ENCODE measurements at places on chromosomes 11 and 22.

- DNase-seq: no peak
Observed at GRCh38 chr22:47600791-47601625, 838.6 kb downstream of the TBC1D22A start.

GRCh38 chr11:33689501-33689900 lies 11.1 kb downstream of the C11orf91 start:
- no peak for DNase-seq

DNA sequence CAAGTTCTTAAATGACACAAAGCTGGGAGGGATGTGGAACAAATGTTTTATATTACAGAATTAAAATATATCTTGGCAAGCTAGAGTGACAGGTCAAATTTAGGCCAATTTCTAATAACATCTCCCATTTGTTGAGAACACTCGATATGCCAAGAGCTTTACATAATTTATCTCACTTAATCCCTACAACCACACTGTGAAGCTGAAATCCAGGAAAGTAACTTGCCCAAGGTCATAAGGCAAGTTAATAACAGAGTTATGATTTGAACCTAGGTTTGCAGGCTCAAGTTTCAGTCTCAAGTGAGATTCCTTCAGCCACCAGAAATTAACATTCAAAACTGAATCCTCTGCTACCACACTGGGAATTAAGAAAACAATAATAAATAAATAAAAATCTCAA lies 38.3 kb downstream of the RAB30 start:
- no peak for DNase-seq

DNA sequence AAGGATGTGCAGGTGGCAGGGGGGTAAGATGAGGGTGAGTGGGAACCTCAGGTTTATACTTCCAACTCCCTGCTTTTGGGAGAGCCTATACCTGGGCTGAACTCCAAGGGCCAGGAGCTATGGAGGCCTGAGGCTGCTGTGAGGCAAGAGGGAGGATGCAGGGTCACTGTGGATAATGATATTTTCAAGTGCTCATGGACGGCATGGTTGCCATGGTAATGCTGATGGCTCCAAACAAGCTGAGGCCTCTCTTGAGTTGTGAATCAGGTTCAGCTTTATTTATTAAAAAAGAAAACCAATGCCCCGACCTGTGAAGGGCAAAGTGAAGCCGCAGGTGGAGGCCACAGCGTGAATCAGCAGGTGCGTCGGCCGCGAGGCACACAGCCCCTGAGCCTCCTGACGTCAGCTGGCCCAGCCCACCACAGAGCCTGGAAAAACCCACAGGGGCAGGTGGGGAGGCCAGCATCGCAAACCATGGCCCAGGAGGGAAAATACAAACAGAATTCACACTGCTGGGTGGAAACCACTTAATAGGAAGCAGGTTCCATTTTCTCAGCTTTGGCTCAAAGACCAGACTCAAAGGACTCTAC lies 17.4 kb upstream of the CREB3L1 start:
- no peak for DNase-seq

DNA sequence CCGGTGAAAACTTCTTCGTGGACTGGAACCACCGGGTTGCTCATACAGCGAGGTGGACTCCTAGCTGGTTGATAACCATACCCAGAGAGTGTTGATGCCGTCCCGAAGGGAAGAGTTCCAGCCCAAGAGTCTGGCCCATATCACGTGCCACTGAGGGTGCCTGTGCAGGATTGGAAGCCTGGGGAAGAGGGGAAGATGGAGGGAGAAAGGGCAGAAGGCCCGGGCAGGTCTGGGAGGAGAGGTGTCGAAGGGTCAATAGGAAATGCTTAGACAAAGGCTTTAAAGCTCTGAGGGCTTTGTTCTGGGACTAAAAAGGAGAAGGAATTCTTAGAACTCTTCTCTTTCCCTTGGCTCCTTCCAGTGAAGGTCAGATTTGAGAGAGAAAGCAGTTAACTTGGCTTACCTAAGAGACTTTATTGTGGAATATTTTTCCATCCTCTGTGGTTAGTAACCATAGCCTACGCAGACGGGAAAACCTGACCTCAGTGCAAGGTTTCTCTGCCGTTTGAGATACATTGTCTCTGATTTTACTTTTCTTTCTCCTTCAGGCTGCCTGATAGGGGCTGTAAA lies 70.5 kb downstream of the JAM3 start:
- no peak for DNase-seq

- DNase-seq: peak; percentile 28
Observed at GRCh38 chr22:37802310-37803194, 5.2 kb upstream of the GCAT start.

DNA sequence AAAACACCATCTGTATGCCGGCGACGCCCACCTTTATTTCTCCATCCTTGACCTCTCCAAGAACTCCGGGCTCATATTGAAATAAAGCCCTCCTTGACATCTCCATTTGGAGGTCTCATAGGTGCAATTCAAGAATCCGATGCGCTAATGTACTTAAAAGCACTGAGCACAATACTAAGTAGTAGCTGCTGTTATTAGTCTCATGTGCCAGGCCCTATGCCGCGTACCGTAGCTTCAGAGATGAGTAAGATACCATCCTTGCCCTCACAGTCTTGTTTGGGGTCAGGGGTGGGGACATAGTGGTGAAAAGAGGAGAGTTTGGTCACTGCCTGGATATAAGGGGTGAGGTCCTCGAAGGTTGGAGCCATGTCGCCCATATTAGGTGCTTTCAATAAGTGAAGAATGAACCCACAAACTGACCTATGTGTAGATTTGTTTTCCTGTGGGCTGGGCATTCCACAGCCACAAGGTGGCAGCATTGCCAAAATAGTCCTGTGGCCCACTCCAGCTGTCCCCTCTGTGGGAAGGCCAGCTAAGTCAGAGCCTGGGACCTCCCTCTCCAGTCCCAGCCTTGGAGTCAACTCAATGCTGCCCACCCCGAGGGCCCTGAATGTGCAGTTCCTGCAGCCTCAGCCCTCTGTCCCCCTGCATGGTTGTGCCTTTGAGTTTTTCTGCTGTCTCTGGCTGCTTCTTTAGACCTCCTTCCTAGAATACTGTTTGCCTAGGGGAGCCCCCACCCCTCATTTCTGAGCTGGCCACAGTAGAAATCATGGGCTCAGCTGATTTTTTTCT lies 6.5 kb downstream of the DCPS start:
- DNase-seq: peak; percentile 48

DNA sequence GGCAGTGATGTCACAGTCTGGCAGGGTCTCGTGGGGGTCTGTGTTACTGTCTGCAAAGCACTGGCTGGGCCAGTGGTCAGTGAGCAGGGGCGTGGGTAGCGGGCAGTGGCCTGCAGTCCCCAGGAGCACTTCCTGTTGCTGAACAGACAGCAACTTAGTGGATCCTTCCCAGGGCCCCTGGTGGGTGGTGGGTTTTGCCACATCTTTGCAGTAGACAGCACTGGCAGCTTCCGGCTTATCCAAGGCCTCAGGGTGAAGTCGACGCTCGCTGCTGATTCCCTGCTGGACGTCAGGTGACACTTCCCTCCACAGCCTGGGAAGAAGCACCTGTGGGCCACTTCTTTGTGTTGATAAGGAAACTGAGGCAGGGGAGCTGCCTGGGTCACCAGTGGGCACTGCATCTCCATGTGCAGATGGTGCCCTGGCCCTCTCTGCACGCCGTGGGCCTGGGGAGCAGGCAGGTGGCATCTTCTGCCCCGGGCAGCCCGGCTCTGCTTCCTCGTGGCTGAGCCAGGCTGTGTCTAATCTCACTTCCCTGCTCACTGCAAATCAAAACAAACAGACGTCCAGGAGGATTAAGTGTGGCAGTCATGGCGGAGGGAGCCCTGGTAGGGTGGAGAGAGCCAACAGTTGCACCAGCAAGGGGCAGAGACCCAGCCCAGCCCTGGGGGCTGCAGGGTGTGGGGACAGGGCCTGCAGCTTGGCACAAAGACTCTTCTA lies 79.8 kb downstream of the KCNQ1 start:
- DNase-seq: no peak

DNA sequence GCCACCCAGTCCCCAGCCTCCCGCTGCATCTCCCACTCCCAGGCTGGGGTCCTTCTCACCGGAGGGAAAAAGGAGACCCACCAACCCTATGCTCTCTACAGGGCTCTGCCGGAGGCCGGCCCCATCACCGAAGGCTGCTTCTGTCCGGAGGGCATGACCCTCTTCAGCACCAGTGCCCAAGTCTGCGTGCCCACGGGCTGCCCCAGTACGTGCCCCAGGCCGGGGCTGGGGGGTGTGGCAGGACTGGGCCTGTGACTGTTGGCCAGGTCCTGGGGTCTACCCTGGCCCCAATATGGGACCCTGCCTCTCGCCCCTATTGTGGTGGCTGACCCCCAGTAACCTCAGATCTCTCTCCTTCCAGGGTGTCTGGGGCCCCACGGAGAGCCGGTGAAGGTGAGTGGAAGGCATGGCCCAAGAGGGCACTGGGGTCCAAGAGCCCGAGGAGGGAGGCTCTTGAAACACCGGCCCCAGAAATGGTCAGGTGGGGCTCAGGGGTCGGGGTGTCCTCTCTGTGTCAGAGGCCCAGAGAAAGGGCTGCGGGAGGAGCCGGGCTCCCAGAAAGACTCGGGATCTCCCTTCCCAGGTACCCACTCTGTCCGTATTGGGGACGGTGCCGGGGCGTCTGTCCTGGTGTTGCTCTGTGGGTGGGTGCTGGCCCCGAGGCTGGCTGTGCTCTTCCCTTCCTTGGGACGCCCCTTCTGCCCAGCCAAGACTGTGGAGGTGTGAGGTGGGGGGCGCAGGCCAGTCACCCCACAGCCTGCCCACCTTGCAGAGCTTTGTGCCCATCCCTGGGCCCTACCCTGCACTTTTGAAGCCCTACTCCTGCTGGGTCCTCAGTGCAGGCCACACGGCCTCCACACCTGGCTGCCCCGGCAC lies 26.1 kb upstream of the MUC5B start:
- no peak for DNase-seq

DNA sequence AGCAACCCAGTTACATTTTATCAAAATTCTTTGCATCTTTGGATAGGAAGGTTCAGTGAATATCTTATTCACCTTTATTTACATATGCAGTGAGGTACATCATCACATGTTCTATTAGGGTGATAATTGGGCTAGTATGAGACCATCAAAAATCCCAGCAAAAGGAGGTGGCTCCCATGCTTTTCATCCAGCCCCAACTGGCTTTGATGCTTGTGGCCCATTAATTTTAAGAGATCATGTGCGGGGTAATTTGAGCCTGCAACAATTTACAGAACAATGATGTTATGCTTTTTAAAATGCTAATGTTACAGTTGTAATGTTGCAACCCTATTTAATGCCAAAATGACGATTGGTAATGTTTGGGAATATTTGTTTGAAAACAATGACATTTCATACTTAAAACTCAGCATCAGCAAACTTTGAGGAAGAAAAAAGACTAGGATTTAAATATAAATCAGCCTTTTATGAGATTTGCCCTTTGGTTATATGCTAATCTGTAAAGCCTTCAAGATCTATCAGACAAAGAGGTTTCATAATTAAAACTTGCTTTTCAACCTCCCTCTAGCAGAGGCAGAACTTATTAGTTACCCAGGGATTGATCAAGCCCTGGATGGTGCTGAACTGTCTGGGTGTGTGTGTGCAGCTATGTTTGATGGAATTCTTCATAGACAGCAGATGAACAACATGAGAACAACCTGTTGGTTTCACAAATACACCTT lies 183.5 kb upstream of the SORL1-AS1 start:
- no peak for DNase-seq

DNA sequence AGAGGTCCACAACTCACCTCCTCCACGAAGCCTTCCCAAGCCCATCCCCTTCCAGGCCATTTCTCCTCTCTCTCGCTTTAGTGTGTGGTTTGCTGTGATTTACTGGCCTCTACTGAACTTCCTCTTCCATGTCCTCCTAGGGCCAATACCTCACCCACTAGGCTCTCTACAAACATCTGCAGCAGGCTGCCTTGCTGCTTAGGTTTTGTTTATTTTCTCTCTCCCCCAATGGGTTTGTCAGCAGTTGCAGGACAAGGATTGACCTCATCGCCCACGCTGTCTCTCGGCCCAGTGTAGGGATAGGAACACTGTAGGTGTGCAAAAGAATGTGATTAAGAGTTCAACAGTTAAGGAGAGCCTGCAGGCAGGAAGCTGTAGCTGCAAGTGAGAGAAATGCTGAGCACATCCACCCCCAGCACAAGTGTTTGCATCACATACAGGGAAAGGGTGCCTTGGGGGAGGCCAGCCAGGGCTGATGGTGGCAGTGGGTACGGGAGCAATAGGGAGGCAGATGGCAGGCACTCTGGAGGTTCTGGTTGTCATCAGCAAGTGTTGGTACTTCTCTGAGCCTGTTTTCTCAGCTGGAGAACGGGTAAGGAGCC lies 1.4 kb downstream of the PC start:
- no peak for DNase-seq

DNA sequence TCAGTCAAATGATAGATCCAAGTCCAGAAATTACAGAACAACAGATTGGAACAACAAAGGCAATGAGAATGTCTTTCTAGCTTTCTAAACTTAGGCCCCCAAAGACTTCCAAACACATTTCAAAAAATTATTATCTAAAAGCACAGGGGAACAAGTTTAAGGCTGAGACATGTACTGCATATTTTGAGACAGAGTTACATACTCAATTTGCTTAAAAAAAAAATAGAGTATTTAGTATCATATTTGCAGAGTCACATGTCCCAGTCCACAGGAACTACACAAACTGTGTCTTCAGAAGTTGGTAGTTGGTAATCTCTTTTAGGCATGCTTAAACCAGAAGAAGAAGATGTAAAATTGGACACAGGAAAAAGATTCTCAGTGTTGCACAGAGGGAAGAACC lies 127.2 kb downstream of the MAML2 start:
- no peak for DNase-seq

DNA sequence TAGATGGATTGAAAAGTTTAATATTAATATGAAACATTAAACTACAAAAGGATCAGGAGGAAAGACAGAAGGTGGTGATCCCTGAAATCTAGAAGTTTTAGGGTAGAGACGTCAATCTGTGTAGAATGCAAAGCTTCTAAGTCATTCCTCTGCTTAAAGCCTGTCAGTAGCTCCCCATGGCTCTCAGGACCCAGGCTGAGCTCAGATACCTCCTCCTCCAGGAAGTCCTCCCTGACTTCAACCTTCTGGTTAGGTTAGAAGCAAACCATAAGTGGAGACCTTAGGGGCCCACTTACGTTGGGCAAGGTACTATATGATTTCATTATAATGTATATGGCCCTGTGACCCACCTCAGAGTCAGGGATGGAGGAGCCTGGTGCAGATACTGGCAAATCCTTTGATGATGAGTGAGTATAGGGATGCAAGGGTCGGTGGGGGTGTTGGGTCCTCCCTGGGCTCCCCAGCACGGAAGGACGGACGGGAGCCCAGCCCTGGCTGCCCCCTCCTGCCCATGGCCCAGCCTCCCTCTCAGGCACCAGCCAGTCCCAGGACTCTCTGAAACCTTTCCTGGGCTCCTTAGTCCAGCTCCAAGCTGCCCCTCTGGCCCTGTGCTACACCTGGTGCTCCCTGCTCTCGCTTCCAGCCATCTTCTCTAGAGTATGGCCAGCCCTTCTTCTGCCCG lies 3.2 kb upstream of the PPP6R3 start:
- DNase-seq: no peak

- no peak for DNase-seq
Observed at GRCh38 chr11:1081601-1082311, 7.1 kb downstream of the MUC2 start.

- DNase-seq: no peak
Observed at GRCh38 chr11:95156916-95157541, 67.4 kb downstream of the ENDOD1 start.

All from stimulated activated CD4-positive, alpha-beta T cell treated with anti-CD3 and anti-CD28 coated beads, Interleukin-12 subunit alpha, Interleukin-12 subunit beta, amount 100 ng/mL, for 4 hours (primary cell).